ENCODE measurements at places on chromosomes 2 and 18.

- ATAC-seq, result no peak
Measured at GRCh38 chr2:80288576-80288975, 16.0 kb downstream of the LRRTM1 start.

DNA sequence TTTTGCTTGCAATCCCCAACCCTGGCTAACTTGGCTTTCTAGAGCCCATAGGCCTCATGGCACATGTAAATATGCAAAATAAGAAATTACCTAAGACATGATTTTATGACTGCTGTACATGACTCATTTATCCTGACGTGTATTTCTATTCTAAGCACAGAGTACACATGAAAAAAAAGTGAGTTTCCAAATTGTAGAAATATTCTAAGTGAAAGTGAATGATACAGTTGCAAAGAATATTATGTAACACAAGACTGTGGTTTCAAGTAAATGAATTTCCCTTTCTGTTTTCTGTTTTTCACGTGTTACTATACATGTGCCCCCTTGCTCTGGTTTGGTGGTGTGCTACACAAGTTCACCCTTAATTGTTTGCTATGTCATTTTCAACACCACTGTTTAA lies 162.4 kb downstream of the LRP1B start:
- ATAC-seq, result no peak

- no peak for ATAC-seq
Measured at GRCh38 chr2:27717070-27717795, 53.5 kb downstream of the SLC4A1AP start.

DNA sequence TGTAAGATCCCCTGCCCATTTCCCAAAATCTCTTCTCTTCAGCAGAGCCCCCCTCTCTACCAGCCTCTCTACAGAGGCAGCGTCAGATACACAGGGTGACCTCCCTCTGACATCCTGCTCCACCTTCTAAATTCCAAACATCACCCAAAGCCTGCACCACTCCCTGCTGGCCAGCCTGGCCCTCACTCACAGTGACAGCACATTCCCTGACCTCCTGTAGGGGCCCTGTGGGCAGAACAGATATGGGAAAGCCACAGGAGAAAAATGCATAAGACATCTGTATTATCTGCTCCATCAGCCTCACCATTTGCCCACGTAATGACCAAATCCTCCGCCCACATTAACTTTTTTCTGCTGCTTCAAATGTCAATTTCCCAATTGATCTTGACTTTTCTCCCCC lies 40.6 kb downstream of the TRABD2A start:
- ATAC-seq, result peak; percentile 21

Measured in activated CD4-positive, CD25-positive, alpha-beta regulatory T cell treated with anti-CD3 and anti-CD28 coated beads, Interleukin-2, amount 50 U/mL, for 24 hours (primary cell).